ENCODE measurements at places on chromosomes 7 and 10.

DNA sequence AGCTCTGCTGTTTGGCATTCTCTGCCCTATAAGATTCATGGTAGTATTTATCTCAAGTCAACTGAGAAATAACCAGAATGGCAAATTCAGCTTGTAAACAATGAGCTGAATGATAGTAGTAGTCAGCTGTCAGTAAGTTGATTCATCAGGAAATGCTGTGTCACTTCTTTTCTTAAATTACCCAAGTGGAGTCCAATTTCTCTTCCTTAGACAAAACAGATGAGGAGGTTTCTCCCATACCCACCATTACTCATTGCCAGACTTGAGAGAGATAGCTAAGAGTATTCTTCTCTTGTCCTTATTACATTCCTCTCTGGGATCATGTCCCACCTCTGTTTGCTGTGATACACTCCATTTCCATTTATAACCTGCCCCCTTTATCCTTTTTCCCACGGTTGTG is 159.8 kb upstream of the STEAP1 start:
- no peak for DNase-seq

GRCh38 chr10:43959364-43960134 is 310.9 kb upstream of the ZNF32 start:
- no peak for DNase-seq

DNA sequence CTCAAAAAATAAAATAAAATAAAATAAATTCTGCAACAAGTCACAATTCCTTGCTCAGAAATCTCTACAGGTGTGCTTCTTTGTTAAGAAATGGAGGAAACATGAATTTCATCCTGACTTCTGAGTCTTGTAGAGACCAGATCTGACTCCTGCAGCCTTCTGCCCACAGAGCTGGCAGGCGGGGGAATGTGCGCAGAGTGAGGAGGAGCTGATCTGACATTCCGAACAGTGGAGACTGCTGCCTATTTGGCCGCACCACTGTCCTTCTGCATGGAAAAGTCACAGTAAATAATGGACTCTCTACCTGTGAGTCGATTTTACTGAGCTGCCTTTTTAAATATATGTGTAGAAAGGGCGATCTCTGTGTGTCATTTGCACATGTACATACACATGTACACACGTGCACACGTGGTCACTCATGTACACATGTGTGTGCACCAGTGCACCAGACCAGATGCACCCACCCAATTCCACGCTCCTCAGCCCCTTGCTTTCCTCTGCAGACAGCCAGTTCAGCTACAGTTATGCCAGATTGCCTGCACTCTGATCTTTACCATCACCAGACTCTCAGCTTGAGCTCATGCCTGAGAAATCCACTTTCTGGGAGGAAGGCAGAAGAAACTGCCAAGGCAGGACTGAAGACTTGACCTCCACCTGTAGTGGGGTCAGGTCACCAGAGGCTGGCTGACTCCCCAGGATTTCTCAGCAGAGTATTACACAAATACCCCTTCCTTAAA is 54.9 kb downstream of the IKZF1 start:
- no peak for DNase-seq

GRCh38 chr7:65239707-65240352 is 133.8 kb upstream of the ZNF92 start:
- no peak for DNase-seq

DNA sequence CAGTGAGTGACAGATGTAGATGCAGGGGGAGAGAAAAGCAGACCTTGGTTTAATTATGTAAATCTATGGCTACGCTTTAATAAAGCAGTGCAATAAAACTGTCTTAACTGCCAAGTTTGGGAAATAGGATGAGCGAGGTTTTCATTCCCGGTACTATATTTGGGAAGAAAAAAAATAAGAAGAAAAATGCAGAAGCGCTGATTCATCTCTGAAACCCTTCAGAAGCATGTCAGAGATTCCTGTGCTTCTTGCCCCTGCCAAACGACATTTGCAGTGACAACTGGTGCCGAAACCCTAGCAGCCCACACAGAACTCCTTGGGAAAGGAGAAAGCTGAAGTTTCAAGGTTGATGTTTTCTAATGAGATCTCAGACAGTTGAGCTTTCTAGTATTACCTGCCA is 380.7 kb downstream of the REEP3 start:
- DNase-seq = no peak

DNA sequence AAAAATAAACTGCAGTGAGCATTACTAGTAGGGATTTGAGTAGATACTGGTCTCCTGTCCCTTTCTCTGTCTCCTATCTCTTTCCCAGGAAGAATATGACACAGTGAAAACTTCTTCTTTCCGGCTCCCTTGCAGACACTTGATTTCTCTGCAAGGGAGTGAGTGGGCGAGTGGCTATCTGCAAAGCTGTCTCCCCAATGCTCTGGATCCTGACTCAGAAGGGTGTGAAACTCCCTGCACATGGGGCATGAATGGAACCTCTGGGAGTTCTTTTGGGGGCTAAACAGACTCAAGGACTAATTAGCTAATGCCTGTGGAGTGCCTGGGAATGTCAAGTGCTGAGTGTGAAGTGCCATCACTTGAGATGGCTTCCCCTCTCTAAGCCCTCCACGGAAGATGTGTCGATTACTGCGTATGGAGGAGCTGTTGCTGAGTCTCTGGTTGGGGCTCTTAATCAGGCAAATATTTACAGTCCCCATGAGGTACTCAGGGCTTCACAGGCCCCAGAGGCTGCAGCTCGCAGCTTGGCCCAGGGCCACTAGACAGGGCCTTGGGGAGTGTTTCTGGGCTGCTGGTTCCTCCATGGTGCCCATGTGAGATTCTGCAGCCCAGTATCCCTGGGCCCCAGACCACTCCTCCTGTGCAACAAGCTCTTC is 139.8 kb downstream of the RPS24 start:
- no peak for DNase-seq

GRCh38 chr7:78558566-78558965 is 760.0 kb downstream of the PHTF2 start:
- no peak for DNase-seq

DNA sequence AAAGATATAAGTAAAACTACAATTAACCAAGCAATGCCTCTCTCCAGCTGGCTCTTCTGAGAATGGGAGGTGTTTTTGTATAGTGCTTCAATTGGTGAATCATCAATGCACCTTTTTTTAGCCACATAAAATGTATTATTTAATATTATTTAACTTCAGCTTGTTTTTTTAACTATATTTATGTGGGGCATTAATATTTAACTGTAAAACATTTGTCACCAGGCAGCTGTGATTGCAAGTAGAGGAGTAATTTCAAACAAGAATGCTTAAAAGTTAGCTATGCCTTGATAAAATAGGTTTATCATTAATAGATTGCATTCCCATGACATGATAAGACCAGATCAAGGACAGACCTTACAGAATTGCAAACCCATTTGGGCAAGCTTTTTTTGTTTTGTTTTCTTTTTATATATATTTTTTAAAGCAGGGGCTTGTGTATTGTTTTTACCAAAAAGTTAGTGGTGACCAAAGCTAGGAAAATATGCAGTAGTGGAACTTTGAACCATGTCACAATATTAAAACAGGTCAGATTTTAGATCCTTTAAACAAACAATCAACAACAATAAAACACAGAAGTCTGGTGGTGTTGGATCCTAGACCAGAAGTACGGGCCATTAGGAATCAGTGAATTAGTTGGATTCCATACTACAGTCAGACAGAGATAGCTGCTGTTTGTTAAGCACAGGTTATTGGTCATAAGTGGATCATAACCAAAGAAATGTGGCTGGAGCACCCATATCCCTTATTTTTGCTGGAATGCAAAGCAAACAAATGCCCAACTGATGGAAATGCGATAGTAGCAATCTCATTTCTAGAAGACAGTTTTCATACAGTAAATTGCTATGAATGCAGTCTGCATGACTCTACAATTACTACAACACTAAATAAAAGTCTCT is 2.9 kb downstream of the CAV2 start:
- no peak for DNase-seq

DNA sequence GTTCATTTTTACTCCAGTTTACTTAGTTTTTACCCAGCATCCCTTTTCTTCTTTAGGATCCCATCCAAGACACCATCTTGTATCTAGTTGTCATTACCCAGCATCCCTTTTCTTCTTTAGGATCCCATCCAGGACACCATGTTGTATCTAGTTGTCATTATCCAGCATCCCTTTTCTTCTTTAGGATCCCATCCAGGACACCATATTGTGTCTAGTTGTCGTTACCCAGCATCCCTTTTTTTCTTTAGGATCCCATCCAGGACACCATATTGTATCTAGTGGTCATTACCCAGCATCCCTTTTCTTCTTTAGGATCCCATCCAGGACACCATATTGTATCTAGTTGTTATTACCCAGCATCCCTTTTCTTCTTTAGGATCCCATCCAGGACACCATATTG is 63.4 kb upstream of the GJD4 start:
- no peak for DNase-seq

GRCh38 chr7:31688996-31689395 is 2.0 kb downstream of the PPP1R17 start:
- no peak for DNase-seq
